Ascending aorta (tissue), 2 donors: ENCODE measurements at places on chromosomes 16 and 17. TPM values are rescaled to one million over a fixed set of nuclear protein-coding genes. Genes with fewer than 3 reads are reported as not detected.

Gene EVPL
- total RNA-seq: not detected

Gene TRPV2
- total RNA-seq: 26.1 TPM

Gene EVI2A
- total RNA-seq: 7.5 TPM

Gene USP32
- total RNA-seq: 11.9 TPM

Gene TAT
- 6.7 TPM for total RNA-seq

Gene TBC1D3G
- not detected for total RNA-seq

Gene PALB2
- 2.1 TPM for total RNA-seq

Gene KRT40
- not detected for total RNA-seq

Gene KRTAP3-1
- not detected for total RNA-seq

Gene TEX19
- total RNA-seq: not detected

Gene DOC2B
- 200 TPM for total RNA-seq

Gene KRT9
- not detected for total RNA-seq

Gene EDC4
- 125 TPM for total RNA-seq

Gene ST6GALNAC1
- 3.4 TPM for total RNA-seq

Gene EPX
- total RNA-seq: not detected

Gene VMO1
- not detected for total RNA-seq

Gene ARHGAP44
- total RNA-seq: 19.3 TPM

Gene SYCE1L
- not detected for total RNA-seq

Gene CCL14
- 168 TPM for total RNA-seq

Gene ADORA2B
- not detected for total RNA-seq

Gene RCVRN
- not detected for total RNA-seq
